ENCODE measurements at places on chromosomes 1 and 21.

DNA sequence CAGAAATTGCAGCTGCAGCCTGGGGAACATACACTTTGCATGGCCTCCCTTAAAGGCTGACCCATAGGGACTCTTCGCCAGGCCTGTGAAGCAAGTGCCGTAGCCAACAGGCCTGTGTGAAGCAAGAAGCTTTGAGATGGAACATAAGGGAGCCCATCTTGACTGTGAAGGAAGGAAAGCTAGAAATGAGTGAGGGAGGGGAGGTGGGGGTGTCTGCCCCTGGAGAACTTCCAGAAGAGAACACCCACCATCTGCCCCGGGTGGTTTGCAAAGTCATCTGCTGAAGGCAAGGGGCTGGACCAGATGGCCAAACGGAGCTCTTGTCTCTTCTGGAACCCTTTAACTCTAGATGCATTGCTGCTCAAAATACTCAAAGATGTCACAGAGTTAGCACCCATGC is 103.3 kb upstream of the GRIK3 start:
- no peak for DNase-seq

DNA sequence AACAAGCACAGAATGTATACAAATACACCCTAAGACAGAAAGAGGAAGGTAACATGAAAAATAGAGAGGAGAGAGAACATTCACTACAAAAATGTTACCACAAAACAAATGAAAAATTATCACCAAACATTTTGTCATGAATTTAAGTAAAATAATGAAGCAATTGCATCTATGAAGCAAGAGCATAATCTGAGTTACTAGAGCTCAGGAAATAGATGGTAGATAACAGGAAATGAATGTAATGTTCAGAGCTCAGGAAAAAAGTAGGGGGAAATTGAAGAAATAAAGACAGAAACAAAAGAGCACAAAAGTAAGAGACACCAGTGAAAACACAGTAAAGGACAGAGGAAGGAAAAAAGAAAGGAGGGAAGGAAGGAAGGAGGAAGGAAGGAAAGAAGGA is 19.4 kb downstream of the SEC16B start:
- no peak for DNase-seq

DNA sequence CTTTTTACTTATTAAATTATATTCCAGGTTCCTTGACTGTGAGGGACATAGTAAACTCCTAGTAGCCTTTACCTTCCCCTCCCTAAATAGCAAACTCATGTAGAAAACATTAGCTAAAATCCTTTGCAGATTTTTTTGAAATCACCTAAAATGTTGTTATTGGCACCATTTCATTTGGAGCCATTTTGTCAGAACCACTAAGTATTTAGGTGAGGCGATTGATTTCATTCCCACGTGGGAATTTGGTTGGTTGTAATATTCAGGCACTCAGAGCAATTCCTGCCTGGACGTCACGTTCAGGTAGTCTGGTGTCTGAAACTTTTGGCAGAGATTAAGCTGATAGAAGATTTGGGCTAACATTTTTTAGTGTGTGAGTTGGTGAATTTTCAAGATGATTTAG is 84.3 kb downstream of the CAMTA1 start:
- no peak for DNase-seq

- no peak for DNase-seq
Observed at GRCh38 chr21:43306911-43307676, 119.8 kb downstream of the SIK1 start.

GRCh38 chr1:154769193-154769895 is 100.7 kb downstream of the KCNN3 start:
- DNase-seq = no peak

- no peak for DNase-seq
Observed at GRCh38 chr21:34520281-34520680, 8.3 kb upstream of the KCNE1 start.

DNA sequence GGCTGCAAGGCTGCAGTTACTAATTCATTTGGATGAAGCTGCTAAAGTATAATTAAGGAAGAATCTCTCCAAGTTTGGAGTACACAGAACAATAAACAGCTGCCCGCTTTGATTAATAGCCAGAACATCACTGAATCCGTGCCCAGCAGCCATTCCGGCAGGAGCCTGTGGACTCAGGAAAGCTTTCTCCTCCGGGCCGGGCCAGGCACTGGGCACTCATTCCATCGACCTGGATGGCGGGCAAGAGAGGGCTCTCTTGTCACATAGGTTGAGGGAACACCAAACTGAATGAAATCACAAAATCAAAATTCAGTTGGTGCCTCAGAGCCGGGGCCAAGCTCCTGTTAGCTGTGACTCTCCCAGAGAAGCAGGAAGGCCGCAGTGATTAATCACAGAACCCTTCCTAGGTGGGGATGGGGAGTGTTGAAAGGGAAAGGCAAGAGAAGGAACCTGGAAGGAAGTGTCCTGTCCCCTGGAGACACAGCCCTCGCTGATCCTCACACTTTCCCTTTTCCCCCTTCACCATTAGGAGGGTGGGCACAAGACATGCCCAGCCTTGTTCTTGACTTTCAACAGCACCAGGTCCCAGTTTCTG is 306.7 kb downstream of the NPHP4 start:
- DNase-seq = no peak

DNA sequence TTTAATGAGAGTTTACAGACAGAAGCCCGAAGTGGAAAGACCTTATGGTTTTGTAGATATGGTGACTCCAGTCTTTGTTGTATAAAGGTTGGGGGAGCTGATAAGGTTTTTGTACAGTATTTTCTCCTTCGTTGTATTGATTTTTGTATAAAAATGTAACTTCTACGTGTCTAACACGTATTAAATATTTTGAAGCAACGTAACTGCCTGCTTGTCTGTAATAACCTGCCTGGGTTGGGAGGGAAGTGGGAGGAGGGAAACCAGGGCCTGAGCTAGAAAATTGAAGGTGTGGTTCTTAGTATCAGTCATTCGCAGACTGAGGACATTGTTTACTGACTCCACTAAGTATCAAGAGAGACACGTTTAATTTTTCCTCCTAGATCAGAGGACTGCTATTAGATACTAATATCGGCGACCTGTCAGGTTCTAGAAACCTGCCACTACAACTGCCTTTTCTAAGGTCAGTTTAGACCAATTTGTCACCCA is 2.2 kb downstream of the IER5 start:
- peak; percentile 37 for DNase-seq
